Skin of body (tissue), 3 donors: ENCODE measurements at places on chromosomes 4 and X. TPM values are rescaled to one million over a fixed set of nuclear protein-coding genes. Genes with fewer than 3 reads are reported as not detected.

The TMSB15A gene
- total RNA-seq: 9.3 TPM

The CCNB3 gene
- 0.39 TPM for total RNA-seq

The P2RY4 gene
- total RNA-seq: 0.69 TPM

The UXT gene
- 75.8 TPM for total RNA-seq

The PGAM4 gene
- not detected for total RNA-seq

The NWD2 gene
- total RNA-seq: 0.30 TPM

The CCDC120 gene
- total RNA-seq: 3.6 TPM

The MAGED4 gene
- 18.0 TPM for total RNA-seq

The TMEM150C gene
- 11.6 TPM for total RNA-seq

The PPEF2 gene
- 0.10 TPM for total RNA-seq

The FAM53A gene
- 2.0 TPM for total RNA-seq
